ENCODE measurements at places on chromosomes 16 and 17.

DNA sequence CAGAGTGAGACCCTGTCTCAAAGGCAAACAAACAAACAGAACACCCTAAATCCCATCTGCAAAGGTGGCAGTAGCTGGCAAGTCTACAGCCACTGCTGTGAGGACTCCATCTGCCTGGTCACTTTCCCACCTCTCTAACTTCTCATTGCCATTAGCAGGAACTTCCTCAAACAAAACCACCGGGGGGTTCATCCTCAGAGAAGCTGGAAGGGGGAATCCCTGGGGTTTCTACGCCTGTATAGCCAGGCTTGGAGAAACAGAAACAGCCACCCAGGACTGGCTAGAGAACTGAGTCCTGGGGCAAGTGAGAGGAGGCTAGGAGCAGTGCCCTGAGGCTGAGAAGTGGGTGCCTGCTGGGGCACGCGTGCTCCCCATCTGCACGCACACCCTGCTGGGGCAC lies 7.3 kb downstream of the RPH3AL start:
- no peak for DNase-seq

- no peak for DNase-seq
Observed at GRCh38 chr16:30778549-30779244, 8.3 kb downstream of the ZNF629 start.

DNA sequence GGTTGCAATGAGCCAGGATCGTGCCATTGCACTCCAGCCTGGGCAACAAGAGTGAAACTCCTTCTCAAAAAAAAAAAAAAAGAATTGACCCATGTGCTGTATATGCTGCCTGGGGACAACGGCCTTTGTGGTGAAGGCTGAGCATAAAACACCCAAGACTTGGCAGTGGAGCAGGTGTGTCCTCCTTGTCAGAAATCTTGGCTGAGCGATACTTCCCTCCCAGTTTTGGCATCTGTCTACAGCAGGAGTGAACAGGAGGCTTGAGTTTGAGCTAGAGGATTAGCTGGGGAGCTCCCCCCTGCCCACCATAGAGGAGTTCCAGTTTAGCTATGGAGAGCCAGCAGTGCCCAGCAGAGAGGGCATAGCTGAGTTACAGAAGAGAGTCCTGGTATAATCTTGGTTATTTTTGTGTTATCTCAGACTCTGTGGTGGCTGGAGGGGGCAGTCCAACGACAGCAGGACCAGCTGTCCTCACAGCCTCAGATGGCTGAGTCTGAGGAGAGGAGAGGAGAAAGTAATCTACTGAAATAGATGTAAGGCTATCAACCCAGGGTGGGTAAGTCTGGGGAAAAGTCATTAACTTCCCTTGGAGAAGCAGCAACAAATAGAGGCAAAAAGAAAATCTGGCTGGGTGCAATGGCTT lies 18.4 kb downstream of the SP2 start:
- DNase-seq = no peak

DNA sequence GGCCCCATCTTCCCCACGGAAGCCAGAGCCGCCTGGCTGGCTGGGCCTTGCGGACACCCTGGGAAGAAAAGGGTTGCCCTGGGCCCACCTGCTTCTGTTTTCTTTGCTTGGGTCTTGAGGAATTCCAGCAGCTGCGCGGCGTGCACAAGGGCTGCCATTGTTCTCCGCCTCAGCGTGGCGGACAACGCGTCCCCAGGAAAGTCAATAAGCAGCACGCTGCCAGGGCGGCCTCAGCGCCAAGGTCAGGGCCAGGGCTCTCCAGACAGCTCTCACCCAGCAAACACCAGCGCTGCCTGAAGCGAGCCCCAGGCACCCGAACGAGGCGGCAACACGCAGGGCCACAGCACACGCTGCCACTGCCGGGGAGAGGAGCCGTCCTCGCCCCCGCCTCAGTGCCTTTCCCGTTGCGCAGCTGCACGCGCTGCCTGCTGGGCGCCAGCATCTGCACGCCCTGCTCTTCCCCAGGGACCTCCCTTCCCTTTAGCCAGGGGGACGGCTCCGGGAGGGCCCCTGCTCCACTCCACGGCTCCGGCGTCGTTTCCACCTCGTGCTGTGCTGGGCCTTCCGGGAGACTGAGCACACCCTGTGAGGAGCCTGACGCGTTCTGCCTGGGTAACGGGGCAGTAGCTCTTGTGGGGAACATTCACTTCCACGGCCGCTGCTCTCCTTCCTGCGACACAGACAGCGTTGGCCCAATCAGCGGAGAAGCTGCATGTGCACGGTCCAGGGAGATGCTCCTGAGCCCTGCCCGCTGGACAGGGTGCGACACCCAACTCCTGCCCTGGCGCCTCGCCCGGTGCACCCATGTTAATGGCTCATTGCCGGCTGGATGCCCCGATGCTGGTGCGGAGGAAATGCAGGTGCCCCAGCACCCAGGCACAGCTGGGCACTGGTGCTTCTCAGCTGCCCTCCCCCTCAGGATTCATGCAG lies 57.8 kb downstream of the LMF1 start:
- DNase-seq = no peak

GRCh38 chr17:79220201-79220712 lies 145.6 kb downstream of the ENGASE start:
- no peak for DNase-seq

GRCh38 chr16:27475561-27475960 lies 73.6 kb downstream of the IL21R start:
- no peak for DNase-seq

GRCh38 chr17:77433385-77434135 lies 292.8 kb downstream of the SEC14L1 start:
- no peak for DNase-seq

DNA sequence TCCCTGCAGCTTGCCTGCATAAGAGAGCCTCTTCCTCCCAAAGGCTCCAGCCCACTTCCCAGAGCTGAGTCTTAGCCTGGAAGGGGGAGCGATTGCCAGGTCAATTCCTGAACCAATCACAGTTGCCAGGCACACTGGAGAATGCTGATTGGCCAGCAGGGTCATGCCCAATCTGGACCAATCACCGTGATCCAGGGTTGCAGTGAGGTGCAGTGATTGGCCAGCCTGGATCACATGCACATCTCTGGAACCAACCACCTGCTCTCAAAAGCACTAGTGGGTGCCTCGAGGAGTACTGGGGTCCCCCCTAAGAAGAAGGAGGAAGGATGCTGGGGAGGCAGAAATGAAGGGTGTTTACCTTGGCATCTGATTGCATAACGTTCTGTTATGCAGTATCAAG lies 18.4 kb downstream of the NAGPA start:
- no peak for DNase-seq

DNA sequence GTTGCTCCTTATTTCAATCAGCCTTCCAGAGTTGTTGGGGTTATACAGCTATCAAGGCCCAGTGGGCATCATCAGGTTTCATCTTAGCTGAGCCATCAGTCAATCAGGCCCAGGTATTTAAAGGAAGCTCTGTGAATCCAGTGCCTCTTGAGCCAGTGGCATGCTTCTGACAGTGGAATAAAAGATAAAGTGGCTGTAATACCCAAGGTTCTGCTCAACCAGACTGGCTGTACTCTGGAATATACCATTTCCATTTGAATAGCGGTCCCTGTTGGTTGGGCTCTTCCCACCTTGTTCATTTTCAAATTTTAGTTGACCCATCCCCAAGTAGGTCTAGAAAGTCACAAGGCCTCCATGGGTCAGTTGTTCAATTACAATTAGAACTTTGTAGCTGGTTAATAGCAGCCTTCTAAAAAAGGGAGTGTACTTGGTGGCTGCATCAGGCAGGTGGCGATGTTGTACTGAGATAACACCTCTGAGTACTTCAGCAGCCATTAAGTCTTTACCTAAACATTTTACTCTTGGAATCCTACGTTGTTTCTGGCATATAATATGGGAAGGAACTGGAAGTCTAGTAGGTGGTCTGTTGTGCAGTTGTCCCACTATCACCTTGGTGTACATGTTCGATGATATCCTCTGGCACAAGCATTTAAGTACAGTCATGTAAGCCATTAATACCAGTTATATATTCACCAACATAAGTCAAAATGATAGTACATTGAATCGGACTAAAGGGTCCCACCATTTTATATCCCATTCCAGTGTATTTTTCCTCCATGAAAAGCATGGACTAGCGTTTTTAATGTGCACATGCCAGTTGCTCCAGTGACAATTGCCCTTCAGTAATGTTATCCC lies 294.1 kb downstream of the BCAS3 start:
- DNase-seq = no peak

- peak; percentile 58 for DNase-seq
Observed at GRCh38 chr16:23182206-23182678, 303 bp upstream of the SCNN1G start.

DNA sequence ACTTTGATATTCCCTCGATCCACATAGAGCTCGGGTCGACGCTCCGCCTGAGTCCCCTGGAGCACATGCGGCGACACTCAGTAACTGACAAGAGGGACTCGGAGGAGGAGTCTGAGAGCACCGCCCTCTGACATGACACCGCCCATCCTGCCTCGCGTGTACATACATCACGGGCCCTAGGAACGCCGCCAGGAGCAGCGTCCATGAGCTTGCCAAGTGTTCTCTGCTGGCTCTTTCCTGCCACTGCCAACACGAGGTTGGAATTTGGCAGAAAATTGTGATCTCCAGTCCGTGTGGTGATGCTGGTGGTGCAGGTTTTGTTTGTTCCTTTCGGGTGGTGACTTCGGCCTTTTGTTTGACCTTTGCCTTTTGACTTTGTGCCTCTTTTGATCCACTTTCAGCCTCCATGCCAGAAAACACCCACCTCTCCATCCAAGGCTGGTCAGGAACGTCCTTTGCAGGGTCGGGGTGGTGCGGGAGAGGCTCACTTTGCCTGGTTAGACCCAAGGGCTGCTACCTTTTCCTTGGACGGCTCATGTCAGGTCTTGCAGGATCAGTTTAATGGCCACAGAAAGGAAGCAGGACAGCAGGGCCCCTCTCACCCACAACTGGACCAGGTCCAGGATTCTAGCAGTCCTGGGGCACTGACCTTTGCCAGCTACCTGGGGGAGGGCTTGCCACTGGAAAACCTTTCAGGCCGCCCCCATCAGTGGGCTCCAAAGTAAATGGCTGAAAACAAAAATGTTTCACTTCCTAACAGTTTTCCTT lies 27.6 kb downstream of the ELAC2 start:
- DNase-seq = no peak

GRCh38 chr16:81491541-81492188 lies 47.1 kb downstream of the CMIP start:
- DNase-seq = no peak

- no peak for DNase-seq
Observed at GRCh38 chr16:65644821-65645220, 523.0 kb upstream of the CDH11 start.

DNA sequence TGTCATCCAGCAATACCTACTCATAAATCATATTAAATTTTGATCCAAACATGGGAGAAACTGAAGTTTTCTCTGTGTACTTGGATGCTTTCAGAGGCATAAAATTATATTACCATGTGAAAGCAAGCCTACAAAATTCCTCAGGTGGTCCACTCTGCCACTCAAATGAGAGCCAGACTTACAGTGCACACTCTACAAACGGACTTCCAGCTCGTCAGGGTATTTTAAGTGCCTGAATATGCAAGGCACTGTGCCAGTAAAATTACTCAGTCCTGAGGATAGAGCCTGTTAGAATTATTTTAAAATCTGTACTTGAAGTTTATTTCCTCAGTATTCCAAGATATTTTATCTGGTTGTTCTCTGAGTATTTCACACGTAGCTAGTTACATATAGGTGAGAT lies 54.5 kb downstream of the TENT4B start:
- no peak for DNase-seq

DNA sequence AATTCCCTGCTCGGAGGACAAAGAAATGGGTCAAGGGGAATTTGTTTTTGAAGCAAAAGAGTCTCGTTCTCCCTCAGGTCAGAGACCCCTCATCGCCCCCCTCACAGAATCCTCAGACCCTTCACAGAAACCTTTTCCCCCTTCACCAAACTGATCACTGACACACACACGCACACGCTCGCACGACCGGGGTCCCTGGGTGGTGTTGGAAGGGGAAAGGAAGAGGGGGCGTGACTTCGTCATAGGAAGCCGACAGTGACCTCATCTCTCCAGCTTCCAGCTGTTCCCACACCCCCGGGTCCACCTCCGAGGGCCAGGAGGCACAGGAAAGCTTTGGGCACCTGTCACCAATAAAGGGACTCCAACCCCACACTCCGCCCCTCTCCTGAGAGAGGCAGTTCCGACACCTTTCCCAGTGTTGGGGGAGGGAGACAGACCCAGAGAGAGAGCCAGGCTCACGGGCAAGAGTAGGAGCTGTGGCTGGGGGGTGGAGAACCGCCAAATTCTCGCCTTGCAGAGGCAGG lies 1.2 kb downstream of the ASGR1 start:
- no peak for DNase-seq

DNA sequence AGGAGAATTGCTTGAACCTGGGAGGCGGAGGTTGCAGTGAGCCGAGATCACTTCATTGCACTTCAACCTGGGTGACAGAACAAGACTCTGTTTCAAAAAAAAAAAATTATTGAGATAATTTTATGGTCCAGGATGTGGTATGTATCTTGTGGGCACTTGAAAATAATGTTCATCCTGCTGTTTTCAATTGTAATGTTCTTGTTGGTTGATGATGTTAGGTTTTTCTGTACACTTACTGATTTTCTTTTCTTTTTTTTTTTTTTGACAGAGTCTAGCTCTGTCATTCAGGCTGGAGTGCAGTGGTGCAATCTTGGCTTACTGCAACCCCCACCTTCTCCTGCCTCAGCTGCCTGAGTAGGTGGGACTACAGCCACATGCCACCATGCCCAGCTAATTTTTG lies 29.7 kb downstream of the TBX21 start:
- no peak for DNase-seq

DNA sequence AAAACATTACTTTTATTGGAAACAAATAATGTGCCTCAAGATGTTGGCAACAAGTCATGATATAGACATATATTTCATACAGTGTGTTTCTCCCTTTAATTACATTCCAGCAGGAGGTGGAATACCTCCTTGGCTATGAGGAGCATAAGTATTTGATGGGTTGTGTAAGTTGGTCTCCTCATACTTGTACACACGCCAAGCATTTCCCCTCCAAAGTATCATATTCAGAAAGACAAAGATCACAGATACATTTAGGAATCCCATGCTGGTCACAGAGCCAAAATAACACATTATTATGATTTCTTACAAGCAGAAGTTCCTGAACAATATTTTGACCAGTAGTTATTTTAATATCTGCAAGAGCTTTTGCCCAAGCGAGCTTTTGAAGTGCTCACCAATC lies 57.8 kb downstream of the WSB1 start:
- no peak for DNase-seq

Data from NCI-H1048 (cell line).